ENCODE measurements at places on chromosomes 2 and 18.
A peak's percentile ranks its signal among the peaks of the same experiment; 100 is the strongest.

GRCh38 chr18:12247946-12248345 is 6.2 kb upstream of the CIDEA start:
- no peak for DNase-seq

GRCh38 chr2:165273176-165273575 is 34.0 kb downstream of the SCN2A start:
- no peak for DNase-seq

GRCh38 chr2:201969241-201969937 is 64.3 kb upstream of the FZD7 start:
- no peak for DNase-seq

- no peak for DNase-seq
Measured at GRCh38 chr18:49728542-49728941, 84.8 kb downstream of the ACAA2 start.

- DNase-seq: peak; percentile 74
Measured at GRCh38 chr2:18209934-18210639, 331.6 kb downstream of the KCNS3 start.

GRCh38 chr18:77068321-77069312 is 64.0 kb downstream of the MBP start:
- no peak for DNase-seq

GRCh38 chr2:85697096-85697495 is 2.9 kb downstream of the GNLY start:
- no peak for DNase-seq

DNA sequence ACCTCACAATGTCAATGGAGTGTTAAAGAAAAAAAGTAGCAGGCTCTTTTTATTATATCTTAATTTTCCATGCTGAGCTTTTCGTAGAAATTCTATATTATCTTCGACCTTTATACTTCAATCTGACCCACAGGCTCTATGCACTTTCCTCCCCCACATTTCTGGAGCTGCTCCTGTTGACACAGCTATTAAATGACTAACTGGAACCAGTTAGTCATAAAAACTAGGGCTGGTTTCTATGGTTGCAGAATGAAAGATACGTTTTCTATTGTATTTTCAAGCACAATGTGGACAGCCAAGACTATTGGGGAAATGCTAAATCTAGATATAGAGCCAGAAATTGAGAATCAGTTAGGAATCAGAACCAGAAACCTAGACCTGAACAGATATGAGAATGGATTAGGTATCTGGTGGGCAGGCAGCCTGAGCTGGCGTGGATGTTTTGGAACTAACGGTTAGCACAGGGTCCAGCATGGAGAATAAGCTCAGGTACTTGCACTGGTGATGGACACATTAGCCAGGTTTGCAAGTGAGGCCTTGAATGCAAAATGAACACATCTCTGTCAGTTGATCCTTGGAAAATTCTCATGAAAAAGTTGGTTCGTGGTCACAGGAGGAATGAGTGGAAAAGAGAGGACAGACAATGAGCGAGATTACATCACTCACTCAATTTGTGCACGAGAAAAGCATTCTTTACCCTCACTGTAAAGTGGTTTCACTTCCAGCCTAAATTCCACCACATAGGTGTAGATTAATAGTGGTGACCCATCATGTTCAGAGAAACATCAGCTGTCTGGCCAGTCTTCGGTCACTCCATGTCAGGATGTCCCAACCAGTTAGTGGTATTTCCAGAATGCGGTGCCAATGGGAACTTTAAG is 144.6 kb upstream of the EPHA4 start:
- DNase-seq: no peak

DNA sequence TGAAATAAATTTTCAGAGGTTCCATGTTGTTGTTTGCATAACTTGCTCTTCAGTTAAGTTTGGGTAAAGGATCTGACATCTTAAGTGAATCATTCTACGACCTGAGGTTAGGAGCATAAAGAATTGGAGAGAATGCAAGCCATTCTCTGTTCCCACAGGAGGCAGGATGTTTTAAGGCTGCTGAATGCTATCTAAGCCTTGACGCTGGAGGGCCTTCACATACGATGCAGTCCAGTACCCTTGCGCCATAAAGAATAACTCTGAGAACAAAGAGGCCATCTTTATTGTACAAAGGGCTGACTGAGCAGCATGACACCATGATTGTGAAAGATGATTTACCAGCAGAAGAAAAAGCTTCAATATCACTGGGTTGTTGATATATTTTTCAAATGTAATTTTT is 198.4 kb downstream of the NYAP2 start:
- no peak for DNase-seq

GRCh38 chr2:64607381-64608304 is 46.1 kb downstream of the SERTAD2 start:
- DNase-seq: no peak

DNA sequence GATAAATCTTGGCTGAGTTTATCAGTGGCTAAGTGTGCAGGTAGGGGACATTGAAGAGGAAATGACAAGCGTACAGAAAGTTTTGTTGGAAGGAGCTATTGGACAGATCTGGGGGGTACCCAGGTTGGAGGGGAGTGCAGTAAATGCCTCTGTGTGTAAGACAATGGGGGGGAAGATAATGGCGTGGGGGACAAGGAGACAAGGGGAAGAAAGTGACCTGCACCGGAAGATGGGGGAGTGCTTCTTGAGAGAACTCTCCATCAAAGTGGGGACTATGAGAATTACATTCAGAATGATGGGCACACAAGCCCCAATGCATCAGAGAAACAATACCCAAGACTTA is 190.0 kb downstream of the ALPK2 start:
- no peak for DNase-seq

- DNase-seq: no peak
Measured at GRCh38 chr2:231318954-231319353, 76.6 kb upstream of the B3GNT7 start.

DNA sequence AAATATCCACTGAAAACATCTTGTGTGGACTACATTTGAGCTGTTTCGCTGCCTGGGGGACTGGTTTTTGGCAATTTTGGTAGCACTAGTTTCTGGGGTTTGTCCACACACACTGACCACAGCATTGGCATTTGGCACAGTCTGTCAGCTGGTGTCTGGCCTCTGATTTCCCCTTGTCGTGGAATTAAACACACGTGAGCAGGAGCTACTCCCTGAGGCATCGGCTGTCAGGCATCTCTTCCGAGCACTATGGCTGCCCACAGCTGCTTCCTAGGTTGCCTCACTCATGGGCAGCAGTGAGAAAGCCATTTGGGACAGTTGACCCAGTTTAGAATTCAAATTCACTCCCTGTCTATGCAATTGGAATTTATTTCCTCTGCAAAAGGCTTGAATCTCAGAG is 46.8 kb upstream of the FZD5 start:
- no peak for DNase-seq

GRCh38 chr2:101751875-101752619 is 54.5 kb downstream of the MAP4K4 start:
- DNase-seq: no peak

DNA sequence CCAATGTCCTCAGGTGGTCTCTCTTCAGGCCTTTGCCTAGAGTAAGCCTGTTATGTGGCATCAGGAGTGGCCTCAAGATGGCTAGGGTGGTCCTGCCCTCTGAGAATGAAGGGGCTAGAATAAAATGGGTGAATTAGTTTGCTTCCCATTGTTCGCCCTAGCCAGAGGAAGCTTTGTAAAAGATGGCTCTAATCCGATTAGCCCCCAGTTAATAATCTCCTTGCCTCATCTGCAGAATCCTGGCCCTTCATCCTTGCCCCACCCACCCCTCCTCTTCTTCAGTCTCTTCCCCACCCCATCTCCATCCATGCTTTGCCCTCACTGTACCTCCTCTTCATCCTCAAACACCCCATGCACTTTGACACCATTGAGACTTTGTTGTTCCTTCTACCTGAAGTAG is 57.4 kb upstream of the LGALSL start:
- no peak for DNase-seq

GRCh38 chr2:128605421-128605820 is 286.8 kb upstream of the HS6ST1 start:
- DNase-seq: no peak

DNA sequence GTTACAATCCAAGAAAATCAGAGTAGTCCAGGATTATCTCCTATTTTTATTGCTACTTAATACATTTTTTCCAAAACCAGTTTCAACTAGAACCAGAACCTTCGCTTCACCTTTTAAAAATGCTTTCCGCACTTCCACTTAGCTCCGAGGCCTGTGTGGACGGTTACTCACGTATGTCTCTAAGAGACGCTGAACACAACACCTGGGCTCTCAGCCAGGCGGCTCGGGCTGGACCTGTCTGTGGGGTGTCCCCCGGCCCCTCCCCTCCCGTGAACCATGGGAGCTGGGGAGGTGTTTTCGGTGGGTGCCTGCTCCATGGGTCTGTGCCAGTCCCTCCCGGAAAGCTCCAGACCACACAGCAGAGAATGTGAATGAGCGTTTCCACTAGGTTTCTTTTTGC is 223.8 kb downstream of the GLI2 start:
- no peak for DNase-seq

GRCh38 chr2:96903815-96904214 is 33.9 kb upstream of the SEMA4C start:
- no peak for DNase-seq

- DNase-seq: no peak
Measured at GRCh38 chr2:11292464-11293255, 51.8 kb downstream of the ROCK2 start.

DNA sequence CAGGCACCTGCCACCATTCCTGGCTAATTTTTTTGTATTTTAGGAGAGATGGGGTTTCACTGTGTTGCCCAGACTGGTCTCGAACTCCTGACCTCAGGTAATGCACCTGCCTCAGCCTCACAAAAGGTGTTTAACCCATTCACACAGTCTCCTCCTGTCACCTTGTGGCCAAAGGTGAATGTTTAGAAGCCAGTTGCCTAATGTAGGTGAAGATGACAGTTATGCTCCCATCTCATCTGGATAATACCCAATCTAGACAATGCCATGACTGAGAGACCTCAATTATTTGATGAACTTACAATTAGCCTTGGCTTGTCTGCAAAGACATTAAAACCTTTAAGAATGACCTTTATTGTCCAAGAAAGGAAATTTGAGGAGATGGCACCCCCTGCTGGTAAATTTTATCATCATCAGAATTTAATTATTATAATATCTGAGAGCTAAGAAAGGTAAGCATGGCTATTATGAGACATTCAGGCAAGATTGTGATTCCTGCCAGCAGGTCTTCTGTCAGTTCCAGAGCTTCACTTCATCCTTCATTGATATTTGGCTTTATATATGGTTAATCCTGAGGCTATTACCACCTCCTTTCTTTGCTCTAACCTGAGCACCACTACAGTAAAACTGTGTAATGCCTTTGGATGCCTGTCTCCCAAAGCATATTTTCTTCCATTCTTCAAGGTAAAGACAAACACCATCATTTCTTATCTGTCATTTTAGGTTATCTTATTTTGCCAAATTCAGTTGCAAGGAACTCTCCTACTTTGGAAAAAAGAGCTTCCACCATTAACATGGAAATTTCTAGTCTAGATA is 117.6 kb downstream of the FAM124B start:
- DNase-seq: no peak

DNA sequence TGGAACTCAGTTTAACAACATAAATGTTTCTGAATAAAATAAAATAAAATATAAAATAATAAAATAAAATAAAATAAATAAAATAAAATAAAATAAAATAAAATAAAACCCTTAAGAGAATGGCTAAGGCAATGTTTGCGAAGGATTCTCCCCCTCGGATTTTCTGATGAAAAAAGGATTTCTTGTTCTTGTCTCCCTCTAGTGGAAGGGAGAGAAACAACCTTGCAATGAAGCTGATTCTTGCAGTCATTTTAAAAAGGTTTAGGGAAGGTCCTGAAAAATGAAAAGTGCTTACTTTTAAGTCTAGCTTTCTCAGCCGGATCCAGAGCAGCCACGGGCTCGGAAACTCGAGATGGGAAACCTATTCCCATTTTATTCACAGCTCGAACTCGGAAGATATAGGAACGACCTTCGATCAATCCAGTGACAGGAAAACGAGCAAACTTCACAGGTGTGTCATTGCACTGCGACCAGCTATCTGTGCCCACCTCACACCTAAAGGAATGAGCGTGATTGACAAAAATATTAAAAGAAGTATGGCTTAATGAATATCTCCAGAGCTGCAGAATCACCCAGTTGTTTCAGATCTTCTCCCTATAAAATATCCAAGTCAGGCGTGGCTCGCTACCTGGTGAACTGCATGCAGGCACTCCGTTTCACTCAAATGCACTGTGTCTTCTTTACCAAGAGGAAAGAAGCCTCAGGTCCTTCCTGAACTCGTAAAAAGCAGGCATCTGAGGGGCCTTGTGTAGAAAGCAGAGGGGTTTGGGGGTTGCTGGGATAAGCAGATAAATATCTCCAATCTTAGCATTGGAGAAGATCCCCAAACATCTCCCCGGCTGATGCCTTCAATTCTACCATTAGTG is 68.1 kb downstream of the MYOM1 start:
- no peak for DNase-seq

GRCh38 chr2:136281281-136282114 is 163.5 kb upstream of the CXCR4 start:
- no peak for DNase-seq

GRCh38 chr2:27194538-27195354 is 17.1 kb upstream of the ATRAID start:
- no peak for DNase-seq

- DNase-seq: no peak
Measured at GRCh38 chr2:236840215-236840614, 245.5 kb upstream of the COPS8 start.

- DNase-seq: no peak
Measured at GRCh38 chr2:236081171-236081570, 87.0 kb downstream of the GBX2 start.
